ENCODE measurements at places on chromosomes 1 and 21.

GRCh38 chr1:151026460-151026859 is 9.9 kb upstream of the BNIPL start:
- no peak for DNase-seq

DNA sequence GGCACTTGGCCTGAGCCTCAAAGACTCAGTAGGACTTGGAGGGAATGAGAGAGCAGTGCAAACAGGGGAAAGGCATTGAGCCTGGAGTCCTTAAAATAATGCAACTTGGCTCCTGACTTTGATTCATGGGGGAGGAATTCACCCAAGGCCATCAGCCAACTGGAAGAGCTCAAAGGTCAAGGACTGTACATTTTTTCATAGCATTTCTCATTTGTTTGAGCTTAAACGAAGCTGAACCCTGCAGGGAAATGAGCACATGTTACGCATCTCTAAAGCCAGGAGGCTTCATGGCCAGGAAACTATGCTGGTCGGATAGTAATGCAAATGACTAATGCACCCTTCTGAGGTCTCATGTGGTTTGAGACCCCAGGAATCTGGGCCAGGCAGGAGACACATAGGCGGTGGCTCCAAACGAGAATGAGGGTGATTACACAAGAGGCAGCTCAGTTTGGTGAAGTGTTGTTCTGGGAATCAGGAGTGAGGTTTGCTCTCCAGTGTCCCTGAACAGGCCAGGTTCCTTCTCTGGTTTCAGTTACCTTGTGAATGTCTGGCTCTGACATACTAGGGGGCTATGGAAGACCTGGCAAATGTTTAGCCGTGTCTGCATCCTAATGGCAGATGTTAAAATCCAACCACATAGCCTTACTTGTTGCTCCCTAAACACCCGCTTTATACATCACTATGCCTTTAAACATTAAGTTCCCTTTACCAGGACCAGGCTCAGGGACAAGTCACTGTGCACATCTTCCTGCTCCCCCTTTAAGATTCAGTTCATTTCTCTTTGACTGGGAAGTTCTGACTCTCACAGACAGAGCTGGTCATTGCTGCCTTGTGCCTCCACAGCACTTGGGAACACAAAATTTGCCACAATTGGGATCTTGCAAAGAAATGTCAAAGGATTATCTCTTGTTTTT is 503.9 kb upstream of the USP24 start:
- peak; percentile 99 for DNase-seq

GRCh38 chr1:227073786-227074185 is 133.7 kb downstream of the COQ8A start:
- no peak for DNase-seq

DNA sequence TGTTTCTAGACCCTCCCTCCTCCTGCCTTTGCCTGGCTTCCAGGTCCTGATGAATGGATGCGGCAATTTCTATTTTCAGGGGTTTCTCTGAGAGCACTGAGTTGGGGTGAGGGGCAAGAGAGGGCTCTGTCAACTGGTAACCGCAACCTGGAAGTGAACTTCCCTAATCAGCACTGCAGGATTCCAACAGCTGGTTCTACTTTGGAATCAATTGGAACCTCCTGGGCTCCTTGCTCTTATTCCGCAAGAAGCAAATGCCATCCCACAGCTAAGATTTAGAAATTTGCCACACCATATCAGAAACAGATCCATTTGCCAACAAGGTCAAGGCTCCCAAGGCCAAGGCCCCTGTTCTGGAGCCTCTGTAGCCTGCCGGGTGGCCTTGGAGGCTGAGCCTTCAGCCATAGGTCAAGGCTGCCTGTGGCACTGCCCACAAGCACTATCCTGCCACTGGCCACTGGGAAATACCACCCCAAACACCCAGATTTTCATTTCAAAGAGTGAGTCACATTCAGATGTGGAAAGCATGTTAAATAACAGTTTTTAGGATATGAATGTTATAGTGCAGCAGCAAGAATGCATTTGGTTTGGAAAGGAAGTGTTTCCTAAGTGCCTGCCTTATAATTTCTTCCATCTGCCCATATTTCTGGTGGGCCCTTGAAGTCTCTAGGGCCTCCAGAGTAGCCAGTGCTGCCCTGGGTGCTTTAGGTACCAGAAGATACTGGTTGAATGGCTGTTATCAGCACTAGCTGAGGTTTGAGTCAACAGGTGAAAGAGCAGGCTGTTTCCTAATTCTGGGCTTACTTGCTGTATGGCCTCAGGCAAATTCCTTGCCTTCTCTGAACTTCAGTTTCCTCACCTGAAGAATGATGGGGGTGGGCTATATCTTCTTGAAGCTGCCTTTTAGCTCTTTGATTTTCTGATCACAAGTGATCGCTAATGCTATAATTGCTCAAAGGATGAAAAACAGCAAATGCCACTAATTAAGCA is 56.3 kb upstream of the JUN start:
- DNase-seq: peak; percentile 75

GRCh38 chr1:34164771-34165391 is at the start of gene CSMD2:
Gene CSMD2, minus strand, starts transcription at chr1:34165230. Its CDS starts 133 bp downstream, at chr1:34165097.
- no peak for DNase-seq

DNA sequence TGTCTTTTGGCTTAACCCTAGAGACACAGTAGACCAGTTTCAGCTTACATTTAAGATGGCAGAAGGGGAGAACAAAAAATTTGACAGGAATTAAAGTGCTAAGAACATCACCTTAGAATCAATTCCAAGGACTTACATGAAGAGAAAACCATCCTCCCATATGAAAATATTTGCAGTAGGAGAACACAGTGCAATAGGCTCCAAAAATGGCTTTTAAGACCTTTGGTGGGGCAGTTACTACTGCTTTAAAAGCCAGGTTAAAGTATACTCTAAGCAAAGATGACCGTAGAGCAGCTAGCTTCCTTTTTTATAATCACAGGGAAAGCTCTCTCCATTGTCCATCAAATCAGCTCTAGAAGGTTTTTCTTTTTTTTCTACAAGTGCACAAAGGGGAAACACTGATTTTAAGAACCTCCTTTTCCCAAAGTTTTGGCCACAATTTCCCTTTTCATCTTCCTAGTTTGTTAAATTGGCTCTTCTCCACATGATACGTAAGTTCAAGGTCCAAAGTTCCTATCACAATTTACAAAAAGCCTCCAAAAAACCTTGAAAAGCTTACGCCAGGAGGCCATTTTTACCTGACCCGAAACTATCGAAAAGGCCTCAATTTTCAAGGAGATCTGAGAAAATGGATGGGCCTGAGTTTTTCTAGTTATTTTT is 3.3 kb downstream of the TXNIP start:
- DNase-seq: no peak

DNA sequence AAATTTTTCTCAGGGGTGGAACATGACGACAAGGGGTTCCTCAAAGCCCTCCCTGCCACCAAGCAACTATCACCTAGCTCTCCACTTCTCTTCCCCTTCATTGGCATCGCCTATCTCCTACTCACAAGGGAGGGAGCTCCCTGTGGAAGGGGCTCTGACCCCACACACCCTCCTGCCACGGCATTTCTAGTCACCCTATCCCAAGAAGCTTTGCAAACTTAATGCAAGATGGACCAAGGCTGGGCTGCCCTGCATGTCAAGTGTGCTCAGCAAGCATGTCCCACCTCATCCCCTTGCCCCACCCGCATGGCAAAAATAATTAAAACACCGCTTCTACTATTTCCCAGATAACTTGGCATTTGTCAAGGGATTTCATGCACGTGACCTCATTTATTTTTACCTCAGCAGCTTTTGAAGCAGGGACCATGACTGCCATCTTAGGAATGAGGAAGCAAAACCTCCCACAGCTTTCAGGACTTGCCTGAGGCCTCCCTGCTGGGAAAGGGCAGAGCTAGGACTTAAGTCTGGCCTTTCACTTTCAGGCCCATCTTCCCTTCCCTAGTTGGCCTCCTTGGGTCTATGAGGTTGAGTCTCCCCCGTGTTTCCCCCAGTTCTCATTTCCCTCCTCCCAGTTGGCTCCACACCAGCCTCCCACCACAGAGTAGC is 161.3 kb downstream of the TSEN15 start:
- DNase-seq: peak; percentile 52

GRCh38 chr1:68624233-68624632 is 127.4 kb upstream of the DEPDC1 start:
- DNase-seq: peak; percentile 60

DNA sequence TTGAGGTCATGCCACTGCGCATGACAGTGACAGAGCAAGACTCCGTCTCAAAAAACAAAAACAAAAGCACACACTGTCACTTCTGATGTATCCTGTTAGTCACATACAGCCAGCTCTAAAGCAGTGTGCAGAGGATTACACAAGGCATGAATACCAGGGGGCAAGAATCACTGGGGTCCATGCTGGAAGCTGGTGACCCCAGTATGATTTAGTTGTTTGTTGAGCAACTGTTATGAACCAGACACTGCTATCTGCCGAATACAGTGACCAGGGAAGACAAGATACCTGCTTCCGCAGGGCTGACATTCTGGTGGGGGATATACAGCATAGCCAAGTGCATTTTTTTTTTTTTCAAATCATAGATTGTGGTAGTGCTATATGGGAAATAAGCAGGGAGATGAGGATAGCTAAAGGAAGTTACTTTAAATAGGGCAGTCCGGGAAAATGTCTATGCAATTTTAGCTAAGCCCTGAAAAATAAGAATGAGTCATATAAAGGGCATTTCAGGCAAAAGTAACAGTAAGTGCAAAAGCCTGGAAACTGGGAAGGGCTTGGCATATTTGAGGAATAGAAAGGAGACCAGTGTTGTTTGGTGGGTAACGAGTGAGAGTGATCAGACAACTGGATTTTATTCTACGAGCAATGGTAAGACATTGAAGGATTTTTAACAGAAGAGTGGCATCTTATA is 69.7 kb downstream of the ADSS2 start:
- DNase-seq: peak; percentile 63

GRCh38 chr1:28326515-28326914 is 2.3 kb upstream of the MED18 start:
- DNase-seq: no peak

GRCh38 chr1:27363766-27364695 is 2.7 kb downstream of the MAP3K6 start:
- DNase-seq: no peak

DNA sequence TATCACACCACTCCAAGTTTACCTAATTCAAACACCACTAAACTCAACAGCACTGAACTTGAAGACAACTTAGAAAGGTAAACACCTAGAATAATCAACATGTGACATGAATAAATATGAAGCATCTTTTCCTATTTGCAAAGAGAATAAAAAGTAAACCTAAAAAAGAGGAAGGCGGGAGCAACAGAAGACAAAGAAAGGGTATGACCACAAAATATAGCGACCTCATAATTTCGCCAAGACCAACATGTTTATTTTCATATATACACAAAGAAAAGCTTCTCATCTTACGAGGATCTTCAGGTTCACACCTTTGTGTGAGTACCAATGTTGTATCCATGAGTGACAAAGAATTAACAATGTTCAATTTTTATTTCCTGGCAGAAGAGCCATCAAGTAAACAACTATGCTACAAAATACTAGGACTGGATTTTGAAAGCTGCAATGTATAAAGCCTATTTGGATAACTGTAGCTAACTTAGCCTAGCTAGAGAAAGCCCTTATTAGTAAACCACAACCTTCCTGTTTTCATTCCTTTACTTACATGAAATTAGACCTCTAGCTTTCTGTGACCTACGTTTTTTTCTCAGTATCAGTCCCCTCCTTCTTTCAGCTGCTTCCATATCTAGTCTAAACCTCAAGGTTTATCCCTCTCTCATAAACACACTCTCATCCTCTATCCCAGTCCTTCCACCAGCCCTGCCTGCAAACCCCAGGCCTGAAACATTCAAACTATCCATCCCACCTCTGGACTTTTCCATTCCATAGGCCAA is 21.3 kb upstream of the PHTF1 start:
- no peak for DNase-seq

- no peak for DNase-seq
Observed at GRCh38 chr21:33780631-33781030, 135.0 kb downstream of the ATP5PO start.

- no peak for DNase-seq
Observed at GRCh38 chr1:36560177-36560576, 77.5 kb upstream of the CSF3R start.

- no peak for DNase-seq
Observed at GRCh38 chr1:236206548-236206947, 64.2 kb downstream of the GPR137B start.

DNA sequence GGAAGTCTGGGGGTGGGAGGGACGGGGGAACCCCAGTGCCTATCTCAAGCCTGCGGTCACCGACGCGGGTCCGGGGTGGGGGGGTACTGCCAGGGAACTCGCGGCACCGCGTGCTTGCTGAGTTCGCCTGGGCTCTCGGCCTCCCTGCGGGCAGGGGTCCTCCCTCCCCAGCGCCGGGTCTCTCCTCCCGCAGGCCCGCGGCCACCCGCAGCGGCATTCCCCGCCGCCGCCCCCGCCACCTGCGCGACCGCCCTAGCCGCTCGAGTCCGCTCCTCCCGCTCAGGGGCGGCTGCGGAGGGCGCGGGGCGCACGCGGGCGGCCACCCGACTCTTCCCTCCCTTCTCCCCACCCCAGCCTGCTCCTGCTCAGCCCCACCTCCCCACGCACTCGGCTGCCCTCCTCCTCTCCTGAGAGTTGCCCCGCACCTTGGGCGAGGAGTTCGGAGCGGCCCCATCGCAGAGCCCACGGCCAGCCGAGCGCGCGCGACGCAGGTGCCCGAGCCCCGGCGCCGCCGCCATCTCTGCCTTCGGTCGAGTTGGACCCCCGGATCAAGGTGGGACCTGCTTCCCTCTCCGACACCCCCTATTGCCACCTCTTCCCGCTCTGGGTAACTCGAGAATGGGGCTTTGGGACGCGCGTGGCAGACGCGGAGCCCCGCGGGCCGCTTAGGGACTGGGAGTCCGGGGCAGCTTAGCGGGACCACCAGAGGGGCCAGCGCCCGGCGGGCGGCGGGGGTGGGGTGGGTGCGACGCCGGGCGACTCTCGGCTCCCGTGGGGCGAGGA is 105.0 kb downstream of the LEPR start:
- no peak for DNase-seq

DNA sequence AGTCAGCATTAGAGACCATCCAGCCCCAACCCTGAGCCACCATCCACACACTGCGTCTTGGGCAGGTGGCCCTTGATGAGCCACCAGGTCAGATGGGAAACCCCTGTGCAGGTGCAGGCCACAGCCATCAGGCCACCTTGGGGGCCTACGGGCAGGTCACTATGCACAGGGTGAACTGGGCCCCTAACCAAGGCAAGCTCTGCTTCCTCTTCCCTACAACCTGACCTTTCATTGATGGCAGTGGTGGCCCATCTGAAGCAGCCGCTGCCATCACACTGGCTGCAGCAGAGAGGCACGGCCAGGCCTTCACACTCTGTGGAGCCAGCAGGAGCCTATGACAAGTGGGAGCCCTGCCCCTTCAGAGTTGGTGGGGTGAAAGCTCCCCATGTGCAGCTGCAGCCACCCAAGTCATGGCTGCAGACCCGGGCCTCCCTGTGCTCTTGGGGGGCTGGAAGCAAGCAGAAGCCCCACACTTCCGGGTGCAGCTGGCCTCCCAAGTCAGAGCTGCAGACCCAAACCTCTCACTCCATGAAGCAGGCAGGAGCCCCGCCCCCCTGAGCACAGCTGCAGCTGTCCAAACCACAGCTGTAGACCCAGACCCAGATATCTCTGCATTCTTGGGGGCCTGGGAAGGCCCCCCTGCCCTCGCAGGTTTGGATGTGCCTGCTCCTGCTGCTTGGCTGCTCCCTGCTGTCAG is 681.5 kb downstream of the MATN1 start:
- no peak for DNase-seq

- DNase-seq: no peak
Observed at GRCh38 chr21:38944903-38945302, 139.2 kb downstream of the ETS2 start.

- DNase-seq: no peak
Observed at GRCh38 chr1:39170731-39171667, 33.5 kb upstream of the MACF1 start.

- DNase-seq: no peak
Observed at GRCh38 chr1:223711747-223712193, 569 bp upstream of the CAPN2 start.

- DNase-seq: peak; percentile 84
Observed at GRCh38 chr1:15949453-15950245, 26.3 kb downstream of the ZBTB17 start.
